Right renal pelvis (tissue), 4 donors: ENCODE measurements at places on chromosomes 1 and 21. TPM values are rescaled to one million over a fixed set of nuclear protein-coding genes. Genes with fewer than 3 reads are reported as not detected.

GFI1 gene
- polyA plus RNA-seq, result 0.25 TPM

VWA5B1 gene
- polyA plus RNA-seq, result 0.91 TPM

RASSF5 gene
- 5.1 TPM for polyA plus RNA-seq

ADORA1 gene
- polyA plus RNA-seq, result 6.1 TPM

KIF21B gene
- 2.2 TPM for polyA plus RNA-seq

EDARADD gene
- polyA plus RNA-seq, result 7.3 TPM

MED8 gene
- 39.3 TPM for polyA plus RNA-seq

CLCA1 gene
- not detected for polyA plus RNA-seq

DOP1B gene
- polyA plus RNA-seq, result 6.5 TPM

SLC5A9 gene
- 19.3 TPM for polyA plus RNA-seq

ADSS2 gene
- 68.2 TPM for polyA plus RNA-seq

ROR1 gene
- polyA plus RNA-seq, result 30.2 TPM
